EL (cell line): ENCODE measurements at places on chromosomes 5 and 9.

DNA sequence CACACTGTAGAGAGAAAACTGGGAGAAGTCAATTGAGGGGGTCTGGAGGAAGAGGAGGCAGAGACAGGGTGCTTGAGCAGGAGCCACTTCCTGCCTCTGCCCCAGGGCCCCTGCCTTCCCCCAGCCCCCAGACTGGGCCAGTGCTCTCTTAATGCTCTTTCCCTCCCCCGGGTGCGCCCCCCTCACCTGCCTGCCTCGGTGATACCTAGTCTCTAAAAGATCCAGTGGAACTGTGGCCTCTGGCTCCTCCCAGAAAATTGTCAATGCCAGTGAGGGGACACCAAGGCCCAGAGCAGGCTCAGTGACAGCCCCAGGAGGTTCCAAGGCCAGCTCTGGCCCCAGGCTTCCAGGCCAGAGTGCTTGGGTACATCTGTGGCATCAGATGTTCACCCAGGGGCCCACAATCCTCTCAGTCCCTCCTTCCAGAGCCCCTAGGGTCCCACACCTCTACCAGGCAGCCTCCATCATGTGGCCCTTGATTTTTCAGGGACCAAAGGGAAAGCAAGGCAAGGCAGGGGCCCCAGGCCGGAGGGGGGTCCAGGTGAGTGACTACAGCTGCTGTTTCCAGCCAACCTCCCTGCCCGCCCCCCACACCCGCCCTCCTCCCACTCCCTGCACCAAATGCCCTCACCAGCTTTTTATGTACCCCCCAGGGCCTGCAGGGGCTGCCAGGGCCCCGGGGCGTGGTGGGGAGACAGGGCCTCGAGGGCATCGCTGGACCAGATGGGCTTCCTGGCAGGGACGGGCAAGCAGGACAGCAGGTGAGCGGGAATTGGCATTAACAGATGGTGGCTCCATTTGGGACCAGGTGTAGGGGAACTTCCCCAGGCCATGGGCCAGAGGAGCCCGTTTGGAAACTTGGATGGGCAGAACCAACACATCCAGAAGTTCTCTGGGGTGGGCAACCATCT lies 33.1 kb upstream of the ORM1 start:
- no peak for DNase-seq

DNA sequence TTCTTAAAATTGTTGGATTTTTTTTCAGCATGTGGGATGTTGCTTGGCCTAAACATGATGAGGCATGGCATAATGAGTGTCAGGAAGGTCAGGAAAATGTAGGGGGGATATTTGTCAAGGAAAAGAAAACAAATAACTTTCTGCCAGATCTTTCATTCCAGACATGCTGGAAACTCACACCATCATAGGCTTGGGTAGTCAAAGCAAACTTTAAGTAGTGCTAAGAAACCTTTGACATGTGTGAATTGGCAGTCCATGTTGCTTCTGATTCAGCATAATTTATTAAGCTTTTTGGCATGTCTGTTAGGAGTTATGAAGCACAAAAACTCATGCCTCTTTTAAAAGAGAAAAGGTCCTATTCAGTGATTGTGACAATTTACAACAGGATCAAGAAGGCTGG lies 61.3 kb upstream of the MTAP start:
- no peak for DNase-seq

DNA sequence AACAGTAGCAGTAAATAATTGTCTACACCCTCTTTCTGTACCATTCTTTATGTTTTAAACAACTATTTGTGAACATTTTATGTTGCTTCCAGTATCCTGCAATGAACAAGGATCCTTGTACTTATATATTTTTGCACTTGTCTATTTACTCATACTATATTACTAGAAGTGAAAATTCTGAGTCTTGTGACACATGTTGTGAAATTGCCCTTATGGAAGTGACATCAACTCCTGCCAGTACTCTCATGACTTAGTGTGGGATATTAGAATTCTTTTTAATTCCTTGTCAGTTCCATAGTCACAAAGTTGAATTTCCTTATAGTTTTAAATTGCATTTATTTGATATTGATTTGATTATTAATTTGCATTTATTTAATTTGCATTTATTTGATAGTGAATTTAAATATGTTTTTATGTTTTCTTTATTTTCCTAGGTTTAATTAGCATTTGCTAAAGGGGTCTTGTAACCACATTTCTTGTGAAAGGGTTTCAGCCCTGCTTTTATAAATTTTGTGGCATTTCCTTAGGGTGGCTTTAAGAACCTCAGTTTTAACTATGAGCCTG lies 27.7 kb downstream of the PARP8 start:
- DNase-seq, result no peak

DNA sequence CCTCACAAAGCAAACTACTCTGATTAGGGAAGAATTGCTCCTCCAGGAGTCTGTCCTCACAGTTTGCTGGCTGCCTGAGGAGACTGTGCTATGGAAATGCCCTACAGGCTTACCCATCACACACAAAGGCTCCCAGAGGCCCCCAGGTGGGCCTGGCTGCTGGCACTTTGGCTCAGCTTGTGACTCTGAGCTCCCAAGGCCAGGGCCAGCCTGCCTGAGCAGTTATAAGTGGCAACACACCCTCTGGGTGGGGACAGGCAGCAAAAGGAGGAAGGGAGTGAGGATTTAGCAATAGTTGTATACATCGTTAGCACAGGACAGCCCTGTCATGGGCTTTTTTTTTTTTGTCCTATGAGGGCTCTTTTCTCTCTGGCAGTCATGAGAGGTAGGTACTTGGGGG lies 103.5 kb downstream of the DAPK1 start:
- DNase-seq, result no peak

DNA sequence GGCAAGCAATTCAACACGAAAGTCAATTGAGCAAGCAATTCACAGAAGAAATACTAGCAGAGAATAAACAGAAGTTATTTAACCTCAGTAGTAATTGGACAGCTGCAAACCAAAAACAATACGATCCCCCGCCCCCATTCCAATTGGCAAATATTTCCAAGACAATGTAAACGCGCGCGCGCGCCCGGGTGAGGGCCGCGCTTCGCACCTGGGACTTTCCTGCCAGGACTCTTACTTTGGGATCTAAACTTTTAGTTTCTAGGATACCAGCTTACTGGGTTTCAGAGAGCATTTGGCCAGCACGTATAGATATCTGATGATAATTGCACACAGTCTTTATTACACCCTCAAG lies 8.6 kb downstream of the RUFY1 start:
- peak; percentile 36 for DNase-seq
